ENCODE measurements at places on chromosomes 4 and X.
A peak's percentile ranks its signal among the peaks of the same experiment; 100 is the strongest.

DNA sequence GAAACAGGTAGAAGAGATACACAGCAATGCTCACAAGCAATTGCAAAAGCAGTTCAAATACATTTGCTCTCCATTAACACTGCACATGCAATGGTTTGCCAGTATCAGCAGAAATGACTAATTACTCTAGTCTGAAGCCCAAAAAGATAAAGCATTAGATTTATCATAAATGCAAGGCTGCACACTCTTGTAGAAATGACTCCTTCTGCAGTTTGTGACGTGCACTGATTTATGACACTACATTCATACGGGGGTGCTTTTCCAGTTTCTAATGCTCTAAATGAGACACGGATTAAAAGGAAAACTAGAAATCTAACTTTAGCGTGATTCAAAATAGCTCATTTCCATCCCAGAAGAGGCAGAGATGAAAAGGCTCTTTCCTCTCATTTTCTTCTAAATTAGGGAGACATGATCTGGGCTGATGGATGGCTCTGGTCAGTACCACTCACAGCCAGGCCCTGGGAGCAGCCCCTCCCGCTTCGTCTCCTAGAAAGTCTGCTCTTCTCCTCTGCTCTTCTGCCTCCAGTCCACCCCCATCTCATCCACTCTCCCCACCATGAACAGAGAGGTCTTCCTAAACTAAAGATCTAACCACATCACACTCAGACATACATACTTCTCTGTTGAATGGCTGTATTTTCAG is 33.2 kb downstream of the PPP2R2C start:
- no peak for DNase-seq

DNA sequence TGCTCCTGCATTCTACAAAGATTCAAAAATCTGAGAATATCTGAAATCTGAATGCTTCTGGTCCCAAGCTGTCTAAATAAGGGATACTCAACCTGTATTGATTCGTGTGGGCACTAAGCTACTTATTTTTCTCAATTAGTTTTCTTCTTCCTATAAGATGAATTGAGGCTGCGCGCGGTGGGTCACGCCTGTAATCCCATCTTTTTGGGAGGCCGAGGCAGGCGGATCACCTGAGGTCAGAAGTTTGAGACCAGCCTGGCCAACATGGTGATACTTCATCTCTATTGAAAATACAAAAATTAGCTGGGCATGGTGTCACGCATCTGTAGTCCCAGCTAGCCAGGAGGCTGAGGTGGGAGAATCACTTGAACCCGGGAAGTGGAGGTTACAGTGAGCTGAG is 122.3 kb downstream of the PDLIM5 start:
- DNase-seq: no peak

GRCh38 chrX:110444996-110445395 is 86.3 kb downstream of the RTL9 start:
- no peak for DNase-seq

- DNase-seq: no peak
These were observed 8.3 kb downstream of the ZIC3 start for GRCh38 chrX:137574102-137574783.

- DNase-seq: no peak
These were observed 41.9 kb downstream of the TNIP2 start for GRCh38 chr4:2714061-2714770.

- peak; percentile 65 for DNase-seq
These were observed at the start of gene SPIN2B for GRCh38 chrX:57121162-57121755. TSS of gene SPIN2B (minus strand) at chrX:57121548.

GRCh38 chr4:38128478-38129459 is 168.6 kb downstream of the PTTG2 start:
- DNase-seq: peak; percentile 62

DNA sequence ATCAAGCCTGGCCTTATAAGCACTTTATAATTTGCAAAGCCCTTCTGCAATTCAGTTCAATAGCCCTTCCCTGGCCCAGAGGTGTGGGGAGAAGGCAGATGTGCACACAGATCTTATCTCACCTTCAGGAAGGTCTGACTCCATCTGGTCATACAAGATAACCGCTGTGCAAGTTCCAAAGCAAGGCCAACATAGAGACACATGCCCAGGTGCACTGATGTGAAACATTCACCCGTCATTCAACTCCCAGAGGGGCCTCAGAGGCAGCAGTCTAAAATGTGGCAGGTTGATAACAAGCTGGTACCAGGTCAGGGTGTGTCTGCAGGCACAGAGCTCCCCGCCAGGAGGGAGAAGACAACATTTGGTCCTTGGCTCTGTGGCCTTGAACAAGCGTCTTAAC is 10.9 kb upstream of the WFS1 start:
- DNase-seq: no peak

GRCh38 chr4:187309456-187309855 is 585.8 kb upstream of the FAT1 start:
- DNase-seq: no peak

GRCh38 chrX:153764786-153765137 is 713 bp downstream of the PLXNB3 start:
- no peak for DNase-seq

GRCh38 chrX:74291577-74291963 is 12.4 kb upstream of the ZCCHC13 start:
- DNase-seq: no peak

DNA sequence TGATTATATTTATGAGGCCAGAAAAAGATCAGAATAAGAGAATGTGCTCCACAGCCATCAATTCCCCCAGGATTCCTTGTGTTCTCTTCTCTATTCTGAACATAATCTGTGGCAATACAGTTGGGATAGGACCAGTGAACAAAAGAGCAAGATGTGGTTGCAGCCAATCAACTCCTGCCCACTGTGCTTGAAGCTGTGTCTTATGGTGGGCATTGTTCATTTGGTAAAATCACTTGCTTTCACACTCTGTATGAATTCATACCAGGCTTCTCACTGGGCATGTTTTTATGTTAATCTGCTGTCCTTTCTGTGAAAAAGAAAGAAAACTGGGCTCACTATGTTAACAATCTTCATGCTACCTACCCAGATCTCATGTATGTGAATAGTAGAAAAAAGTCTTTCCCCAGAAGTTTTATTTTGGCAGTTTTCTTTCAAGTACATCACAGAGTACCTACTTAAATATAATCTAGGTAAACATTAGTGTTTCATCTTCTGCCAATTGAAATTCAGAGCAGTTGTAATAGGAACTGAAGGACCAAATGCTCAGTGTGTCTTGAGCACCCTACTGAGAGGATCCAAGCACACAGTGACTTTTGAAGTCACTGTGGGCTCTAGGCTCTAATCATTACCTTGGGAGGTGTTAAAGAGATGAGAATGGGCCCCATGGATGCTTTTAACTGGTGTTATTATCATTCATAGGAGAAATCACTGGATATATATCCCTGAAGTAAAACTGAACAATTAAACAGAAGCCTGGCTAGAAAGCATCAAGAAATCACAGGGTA is 429.2 kb upstream of the TRAM1L1 start:
- no peak for DNase-seq
